NCI-H748 treated with DMSO at 0.1 percent for 48 hours (cell line): ENCODE measurements at places on chromosomes 4 and X.

GRCh38 chr4:85761803-85762528 lies 287.0 kb downstream of the ARHGAP24 start:
- no peak for DNase-seq

GRCh38 chrX:156001001-156001666 lies 3.6 kb downstream of the IL9R start:
- DNase-seq = no peak

GRCh38 chrX:43703211-43703791 lies 47.2 kb downstream of the MAOA start:
- DNase-seq = no peak

DNA sequence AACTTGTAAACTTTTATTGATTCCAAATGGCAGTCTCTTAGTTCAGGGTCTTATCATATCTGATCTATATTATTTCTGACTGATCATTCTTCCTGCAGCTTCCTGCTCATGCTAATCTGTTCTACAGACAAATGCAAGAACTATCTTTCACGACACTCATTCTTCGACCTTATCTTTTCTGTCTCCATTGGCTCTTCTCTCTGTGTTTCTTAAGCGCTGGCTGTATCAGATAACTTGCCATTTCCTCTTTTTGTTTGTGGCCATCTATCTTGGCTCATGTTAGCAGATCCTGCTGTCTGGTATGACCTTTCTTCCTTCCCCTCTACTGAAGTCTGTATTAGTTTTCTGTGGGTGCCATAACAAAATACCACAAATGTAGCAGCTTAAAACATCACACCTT lies 230.5 kb upstream of the PUDP start:
- no peak for DNase-seq

DNA sequence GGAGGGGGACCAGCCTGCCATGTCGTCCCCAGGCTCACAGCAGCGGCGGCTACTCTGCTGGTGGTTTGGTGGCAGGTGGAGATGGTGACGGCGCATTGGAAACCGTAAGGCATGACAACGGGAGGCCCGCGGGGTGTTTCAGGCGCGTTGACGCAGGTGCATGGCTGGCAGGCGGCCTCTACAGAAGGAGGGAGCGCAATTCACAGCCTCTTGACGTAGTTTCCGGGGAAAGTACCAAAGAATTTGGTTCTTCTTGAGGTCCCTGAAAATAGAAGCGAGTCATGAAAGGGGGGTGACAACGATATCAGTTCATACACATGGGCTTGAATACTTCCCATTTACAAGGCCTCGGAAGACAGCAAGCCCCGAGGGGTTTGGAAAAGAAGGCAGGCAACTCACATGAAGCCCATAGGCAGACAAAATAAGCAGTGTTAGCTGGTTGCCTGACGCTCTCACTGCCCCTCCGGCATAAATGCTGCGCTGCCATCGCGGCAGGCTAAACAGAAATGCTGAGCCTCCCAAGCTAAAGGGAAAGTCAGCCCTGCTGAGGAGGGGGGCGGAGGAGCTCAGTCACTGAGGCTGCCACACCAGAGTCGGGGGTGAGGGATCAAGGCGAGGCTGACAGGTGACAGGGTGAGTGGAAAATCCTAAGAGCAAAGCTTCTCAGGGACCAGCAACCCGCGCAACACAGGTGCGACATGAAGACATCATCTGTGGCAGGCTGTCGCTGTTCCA lies 52.3 kb upstream of the PDLIM3 start:
- DNase-seq = no peak

- DNase-seq = no peak
Observed at GRCh38 chr4:7227008-7227407, 34.7 kb downstream of the SORCS2 start.

GRCh38 chrX:144916785-144917184 lies 330.5 kb upstream of the SPANXN1 start:
- no peak for DNase-seq

- DNase-seq = no peak
Observed at GRCh38 chr4:175071123-175071522, 153.0 kb downstream of the ADAM29 start.

DNA sequence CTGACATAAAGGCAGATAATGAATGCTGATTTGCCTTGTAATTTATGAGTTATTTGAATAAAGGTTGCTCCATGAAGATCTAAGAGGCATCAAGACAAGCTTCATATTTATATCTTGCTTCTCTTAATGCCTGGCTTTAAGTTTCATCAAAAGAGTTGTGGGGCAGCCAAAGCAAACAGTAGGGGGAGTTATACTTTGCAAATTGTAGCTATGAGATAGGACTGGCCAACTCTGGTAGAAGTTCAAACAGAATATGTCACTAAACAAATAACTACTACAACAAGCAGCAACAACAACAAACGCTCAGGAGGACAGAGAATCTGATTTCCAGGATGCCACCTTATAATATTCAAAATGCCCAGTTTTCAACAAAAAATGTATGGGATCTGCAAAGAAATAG lies 69.1 kb upstream of the PLAC1 start:
- no peak for DNase-seq

DNA sequence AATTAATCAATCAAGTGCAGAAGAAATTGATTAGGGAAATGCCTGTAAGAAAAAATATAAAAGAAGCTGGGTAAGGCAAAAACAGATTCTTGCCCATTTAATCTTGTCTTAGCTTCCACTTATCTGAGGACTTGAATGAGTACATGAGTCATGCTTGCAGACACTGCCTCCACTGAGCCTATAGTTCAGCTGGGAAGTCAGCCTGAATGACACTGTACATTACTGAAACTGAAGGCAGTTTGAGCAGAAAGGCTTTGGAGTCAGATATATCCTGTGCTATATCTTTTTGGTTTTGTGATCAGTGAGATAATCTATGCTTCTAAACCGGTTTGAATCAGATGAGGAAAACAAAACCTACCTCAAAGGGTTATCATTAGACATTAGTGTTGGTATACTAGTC lies 61.3 kb downstream of the NUDT11 start:
- no peak for DNase-seq

DNA sequence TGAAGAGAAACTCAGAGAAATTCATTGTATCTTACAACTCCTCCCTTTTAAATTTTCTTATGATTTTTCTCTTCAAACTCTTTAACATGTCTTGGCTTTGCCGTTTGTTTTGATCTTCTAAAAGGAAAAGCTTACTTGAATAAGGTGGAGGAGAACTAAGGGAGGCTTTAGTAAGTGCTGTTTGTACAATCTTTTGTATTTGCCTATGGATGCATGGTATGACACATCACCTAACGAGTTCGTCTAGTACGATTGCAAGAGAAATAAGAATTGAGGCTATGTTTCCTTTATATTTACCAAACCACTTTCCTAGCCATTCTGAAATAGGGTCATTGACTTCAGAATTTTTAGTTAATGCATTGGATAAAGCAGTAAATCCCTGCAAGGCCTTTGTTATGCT lies 8.4 kb upstream of the BST1 start:
- DNase-seq = no peak
